Skin of body (tissue), 3 donors: ENCODE measurements at places on chromosomes 1 and 21. TPM values are rescaled to one million over a fixed set of nuclear protein-coding genes. Genes with fewer than 3 reads are reported as not detected.

GRCh38 chr21:43757601-43758000, 18.5 kb downstream of the CSTB start:
- no peak for DNase-seq

SPRR2F gene
- not detected for total RNA-seq

GRCh38 chr1:223212441-223212840, 69.4 kb upstream of the TLR5 start:
- DNase-seq, result peak; percentile 47

GPR3 gene
- total RNA-seq, result 0.30 TPM

DNALI1 gene
- total RNA-seq, result 1.1 TPM

FCN3 gene
- total RNA-seq, result not detected

GRCh38 chr1:50218344-50219120, 109.8 kb downstream of the ELAVL4 start:
- DNase-seq, result no peak

DNA sequence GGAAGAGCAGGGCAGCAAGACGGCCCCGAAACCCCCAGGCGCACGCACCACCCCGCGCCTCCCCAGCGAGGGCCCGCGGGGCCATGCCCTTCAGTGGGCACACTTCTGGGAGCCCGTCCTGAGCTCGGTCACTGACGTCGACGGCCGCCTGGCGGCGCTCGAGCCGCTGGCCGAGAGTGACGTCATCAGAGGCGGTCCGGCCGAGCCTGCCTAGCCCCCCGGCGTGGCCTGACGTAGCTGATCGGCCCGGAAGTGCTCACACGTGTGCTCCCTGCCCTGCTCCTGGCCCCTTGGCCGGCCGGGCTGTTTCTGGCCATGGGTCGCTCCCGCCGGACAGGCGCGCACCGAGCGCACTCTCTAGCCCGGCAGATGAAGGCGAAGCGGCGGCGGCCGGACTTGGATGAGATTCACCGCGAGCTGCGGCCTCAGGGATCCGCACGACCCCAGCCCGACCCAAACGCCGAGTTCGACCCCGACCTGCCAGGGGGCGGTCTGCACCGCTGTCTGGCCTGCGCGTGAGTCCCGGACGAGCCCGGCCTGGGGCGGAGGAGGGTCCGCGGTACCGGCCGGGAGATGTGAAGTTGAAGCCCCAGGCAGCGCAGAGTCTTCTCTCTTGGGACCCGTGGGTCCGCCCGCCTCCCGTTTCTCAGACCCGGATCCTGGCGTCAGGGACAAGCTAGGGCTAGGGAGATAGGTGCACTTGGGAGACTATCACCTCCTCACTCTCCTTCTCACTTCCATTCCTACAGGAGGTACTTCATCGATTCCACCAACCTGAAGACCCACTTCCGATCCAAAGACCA, at the start of gene ZNF593:
TSS of gene ZNF593 (plus strand) at position 240 of the 803 bp plus-strand sequence. CDS start at position 316, 76 bp downstream.
- DNase-seq, result peak; percentile 90

CRABP2 gene
- total RNA-seq, result 72.5 TPM

DNA sequence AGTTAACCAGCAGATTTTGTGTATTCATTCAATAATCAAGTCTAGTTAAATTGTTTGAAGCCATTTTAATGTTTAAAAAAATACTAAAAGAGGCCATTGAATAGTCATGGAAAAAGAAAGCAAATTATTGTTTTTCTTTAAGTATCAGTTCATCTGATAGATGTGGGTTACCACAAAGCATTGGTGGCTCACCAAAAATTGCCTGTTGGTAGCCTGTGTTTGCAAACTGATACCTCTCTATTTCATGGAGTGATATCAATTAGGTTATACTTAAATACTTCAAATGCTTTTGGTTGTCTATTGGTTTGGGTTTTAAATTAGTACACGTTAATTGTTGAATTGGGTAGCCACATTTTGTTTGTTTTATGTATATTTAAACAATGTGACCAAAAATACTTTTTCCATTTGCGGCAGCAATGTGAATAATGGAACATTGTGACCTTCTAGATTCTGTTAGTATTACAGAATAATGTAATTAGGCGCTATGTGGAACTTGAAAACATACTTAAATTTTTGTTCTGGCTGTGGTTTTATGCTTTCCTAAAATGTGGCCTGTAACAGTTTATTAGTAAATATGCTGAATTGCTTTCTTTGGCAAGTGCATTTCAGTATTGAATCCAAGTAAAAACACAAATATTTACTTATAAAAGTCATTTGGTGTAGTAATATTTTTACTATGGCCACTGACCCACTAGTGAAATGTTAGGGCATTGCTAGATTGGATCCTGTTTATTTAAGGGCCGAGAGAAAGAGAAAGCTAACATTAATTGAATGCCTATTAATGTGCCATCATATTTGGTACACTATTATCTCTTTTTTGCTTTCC, 37.1 kb upstream of the NBL1 start:
- no peak for DNase-seq

TNN gene
- 2.9 TPM for total RNA-seq

KLHDC7A gene
- total RNA-seq, result 0.30 TPM
